ENCODE measurements at places on chromosomes 1 and 21.

DNA sequence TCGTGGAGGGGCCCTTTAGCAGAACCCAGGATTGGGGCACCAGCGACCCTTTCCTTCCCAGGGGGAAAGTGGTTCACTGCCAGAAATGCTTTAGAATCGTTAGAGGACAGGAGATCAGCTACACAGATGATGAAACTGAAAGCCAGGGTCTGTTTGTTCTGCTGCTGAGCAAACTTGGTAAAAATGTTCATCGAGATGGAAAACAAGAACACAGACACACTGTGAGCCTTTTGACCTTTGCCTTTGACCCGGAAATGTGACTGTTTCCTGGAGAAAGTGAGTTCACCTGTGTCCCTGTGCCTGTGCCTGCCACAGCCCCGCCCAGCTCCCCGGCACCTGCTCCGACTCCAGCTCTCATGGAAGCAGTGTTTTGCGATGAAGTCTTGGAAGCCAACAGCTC lies 234.3 kb downstream of the CAMTA1 start:
- no peak for DNase-seq

GRCh38 chr1:228076796-228077430 lies 5.6 kb upstream of the ARF1 start:
- no peak for DNase-seq

GRCh38 chr1:117416004-117416403 lies 48.8 kb downstream of the MAN1A2 start:
- no peak for DNase-seq

GRCh38 chr1:81809808-81810207 lies 9.1 kb downstream of the ADGRL2 start:
- DNase-seq = no peak

- no peak for DNase-seq
Observed at GRCh38 chr21:29189353-29189752, 58.9 kb downstream of the MAP3K7CL start.

DNA sequence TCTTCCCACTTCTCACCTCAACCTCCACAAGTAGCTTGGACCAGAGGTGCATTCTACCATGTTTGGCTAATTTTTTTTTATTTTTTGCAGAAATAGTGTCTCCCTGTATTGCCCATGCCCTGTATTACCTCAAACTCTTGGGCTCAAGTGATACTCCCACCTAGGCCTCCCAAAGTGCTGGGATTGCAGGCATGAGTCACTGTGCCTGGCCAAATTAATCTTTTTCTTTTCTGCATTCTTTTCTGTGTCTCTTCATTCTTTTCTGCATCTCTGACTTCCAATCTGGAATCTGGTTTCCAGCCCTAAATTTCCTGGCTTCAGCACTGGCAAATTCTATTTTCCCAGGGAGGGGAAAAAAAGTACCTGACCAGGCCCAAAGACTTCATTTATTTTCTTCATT lies 31.2 kb upstream of the TACSTD2 start:
- DNase-seq = no peak

DNA sequence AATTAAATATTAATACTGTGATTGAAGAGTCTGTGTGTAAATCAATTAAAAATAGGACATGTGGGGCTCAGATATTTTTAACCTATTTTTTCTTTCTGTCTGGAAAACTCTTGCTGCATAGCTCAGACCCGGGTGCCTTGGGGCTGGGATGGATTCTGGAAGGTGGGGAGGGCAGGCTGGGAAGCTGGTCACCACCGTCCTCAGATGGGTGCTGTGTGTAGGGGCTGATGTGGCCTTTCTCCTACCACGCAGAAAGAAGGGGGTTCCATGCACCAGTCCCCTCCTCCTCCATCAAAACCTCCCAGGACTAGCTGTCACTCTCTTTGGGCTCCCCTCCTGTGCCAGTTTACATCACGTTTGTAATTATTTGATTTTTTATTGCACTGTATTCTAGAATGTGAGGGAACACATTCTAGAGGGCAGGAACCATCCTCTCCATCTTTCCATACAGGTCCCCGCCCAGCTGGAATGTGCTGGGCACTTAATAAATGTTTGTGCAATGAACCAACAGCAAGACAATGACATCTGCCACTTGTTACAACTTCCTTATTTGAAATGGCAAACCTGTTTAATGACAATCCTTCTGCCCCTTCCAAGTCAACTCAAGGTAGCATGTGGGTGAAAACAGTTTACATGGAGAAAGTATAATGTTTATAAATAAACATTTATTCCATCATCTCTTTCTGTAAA lies 104.3 kb downstream of the EDEM3 start:
- DNase-seq = no peak

- no peak for DNase-seq
Observed at GRCh38 chr1:105137543-105138457, 1388.1 kb downstream of the AMY1C start.

DNA sequence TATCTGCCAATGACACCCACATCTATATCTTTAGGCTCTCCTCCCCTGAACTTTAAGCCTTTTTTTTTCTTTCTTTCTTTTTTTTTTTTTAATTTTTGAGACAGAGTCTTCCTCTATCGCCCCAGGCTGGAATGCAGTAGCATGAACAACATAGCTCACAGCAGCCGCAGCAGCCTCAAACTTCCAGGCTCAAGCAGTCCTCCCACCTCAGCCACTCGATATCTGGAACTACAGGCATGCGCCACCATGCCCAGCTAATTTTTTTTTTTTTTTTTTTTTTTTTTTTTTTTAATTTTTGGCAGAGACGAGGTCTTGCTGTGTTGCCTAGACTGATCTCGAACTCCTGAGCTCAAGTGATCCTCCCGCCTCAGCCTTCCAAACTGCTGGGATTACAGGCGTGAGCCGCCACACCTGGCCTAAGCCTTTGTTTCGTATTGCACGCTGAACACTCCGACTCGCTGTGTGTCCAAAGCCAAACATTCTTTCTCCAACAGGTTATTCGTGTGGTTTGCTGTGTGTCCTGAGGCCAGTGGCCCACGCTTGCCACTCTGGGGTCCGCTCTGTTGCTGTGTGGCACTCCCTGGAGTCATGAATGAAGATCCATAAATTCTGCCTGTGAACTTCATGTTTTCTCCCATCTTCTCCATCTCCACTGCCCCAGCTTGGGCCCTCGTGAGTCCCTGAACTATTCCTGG lies 119.4 kb downstream of the CAMTA1 start:
- no peak for DNase-seq

DNA sequence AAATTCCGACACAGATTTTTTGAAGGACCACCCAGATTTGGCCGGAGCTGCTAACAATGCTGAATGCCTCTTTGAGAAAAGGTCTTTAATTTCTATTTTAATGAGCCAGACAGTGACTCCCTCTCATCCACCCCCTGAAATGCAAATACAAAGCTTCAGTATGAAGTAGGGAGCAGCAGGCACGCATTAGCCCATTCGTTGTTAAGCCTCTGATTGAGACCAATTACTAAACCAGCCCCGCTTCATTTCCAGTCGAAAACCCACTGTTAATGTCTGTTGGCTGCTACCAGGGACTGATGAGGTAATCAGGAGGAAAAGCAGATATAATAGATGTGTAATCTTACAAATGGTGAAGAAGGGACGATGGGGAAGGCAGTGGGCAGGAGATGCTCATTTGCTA lies 4.8 kb upstream of the C8A start:
- DNase-seq = no peak

DNA sequence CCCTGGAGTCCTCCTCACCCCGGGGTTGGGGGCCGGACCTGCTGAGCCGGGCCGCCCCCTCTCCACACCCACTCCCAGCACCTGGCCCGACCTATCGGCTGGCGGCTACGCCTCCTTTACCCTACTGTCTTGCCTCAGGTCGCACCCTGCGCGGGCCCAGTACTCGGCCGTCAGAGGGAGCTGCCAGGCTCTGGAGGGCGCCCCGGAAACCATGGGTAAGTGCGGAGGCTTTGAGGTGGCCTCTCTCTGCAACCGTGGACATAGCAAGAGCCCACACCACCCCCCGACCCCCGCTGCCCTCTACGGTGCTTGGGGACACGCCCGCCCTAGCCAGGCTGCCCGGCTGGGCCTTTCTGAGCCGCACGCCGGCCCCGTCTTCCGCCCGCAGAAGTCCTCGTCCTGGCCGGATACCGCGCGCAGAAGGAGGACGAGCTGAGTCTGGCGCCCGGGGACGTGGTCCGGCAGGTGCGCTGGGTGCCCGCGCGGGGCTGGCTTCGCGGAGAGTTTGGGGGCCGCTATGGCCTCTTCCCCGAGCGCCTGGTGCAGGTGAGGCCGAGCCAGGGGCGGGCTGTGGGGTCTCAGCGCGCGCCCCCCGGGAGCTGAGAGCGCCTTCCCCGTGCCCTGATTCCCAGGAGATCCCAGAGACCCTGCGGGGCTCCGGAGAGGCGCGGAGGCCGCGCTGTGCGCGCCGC lies at the start of gene SH3D21:
Gene SH3D21, plus strand, starts transcription at position 159 of the 692 bp plus-strand sequence. Its CDS starts 53 bp downstream, at position 212.
- DNase-seq = no peak

DNA sequence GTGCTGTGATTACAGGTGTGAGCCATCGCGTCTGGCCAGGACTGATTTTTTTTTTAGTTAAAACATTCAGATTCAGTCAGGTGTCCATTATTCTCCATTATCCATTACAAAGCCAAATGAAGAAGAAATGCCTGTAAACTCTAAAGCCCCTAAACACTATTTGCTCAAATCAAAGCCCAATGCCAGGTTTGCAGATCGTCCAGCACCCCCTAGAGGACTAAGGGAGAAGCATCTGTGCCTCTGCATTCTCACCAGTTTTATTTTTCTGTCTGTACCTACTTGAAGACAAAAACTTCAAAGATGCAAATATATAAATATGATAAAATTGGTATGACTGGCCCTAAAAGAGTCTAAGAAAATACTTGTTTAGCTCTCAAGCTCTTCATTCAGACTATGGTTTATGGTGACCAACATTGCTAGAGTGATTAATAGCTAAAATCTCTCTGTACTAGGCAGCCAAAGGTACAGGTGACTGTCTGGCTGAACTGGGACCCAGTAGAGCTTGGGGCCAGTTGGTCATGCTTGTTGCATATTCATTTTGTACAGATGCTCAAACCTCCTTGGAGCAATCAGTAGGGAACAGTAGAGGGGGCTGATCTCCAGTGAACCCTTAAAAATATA lies 138.4 kb downstream of the SYT2 start:
- peak; percentile 42 for DNase-seq

GRCh38 chr1:10599194-10599861 lies 124.6 kb downstream of the PEX14 start:
- peak; percentile 81 for DNase-seq

DNA sequence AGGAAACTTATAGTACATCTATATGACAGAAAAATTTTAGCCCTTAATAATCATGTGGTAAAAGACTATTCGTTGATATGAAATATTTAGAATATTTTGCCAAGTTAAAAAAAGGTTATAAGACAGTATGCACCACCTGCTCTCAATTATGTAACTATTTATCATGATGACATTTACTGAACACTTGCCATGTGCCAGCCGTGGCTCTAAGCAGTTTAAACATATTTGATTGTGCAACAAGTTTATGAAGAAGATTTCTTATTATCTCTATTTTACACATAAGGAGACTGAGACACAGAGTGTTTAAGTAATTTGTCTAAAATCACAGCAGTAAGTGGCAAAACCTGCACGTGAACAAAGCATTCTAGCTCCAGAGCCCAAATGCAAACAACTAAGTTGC lies 199.3 kb upstream of the JUN start:
- DNase-seq = no peak

- no peak for DNase-seq
Observed at GRCh38 chr1:22121421-22121911, 21.4 kb downstream of the WNT4 start.

GRCh38 chr1:29379443-29380073 lies 143.2 kb downstream of the PTPRU start:
- DNase-seq = no peak

DNA sequence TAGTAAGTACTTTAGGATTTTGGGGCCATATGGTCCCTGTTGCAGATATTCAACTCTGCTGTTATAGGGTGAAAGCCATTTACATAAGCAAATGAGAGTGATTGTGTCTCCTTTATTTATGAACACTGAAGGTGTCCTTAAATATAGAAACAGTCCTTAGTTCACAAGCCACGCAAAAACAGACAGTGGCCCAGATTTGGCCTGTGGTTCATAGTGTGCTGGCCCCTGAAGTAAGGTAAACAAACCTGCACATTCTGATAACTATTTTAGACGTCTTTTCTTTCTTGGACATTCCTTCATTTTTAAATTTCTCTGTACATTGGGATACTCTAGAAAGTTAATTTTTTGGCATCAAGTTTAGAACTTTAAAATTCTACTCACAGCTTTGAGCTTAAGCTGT lies 23.5 kb downstream of the RAP1A start:
- no peak for DNase-seq

DNA sequence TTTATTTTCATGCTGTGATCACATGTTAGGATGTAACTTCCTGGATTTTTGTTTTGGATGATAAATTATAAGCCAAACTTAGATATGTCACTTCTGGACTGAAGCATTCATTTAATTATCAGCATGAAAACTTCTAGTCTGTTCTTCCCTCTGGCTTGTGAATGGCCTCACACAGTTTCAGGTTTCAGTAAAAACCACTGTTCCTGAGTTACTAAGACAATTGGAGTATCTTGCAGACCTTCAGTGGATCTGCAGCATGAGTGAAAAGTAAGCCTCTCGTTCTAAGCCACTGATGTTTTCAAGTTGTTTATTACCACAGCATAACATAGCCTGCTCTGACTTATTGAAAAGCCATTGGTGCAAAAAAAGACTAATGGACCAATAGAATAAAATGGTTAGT lies 55.3 kb upstream of the RGS21 start:
- no peak for DNase-seq

GRCh38 chr1:109307274-109308021 lies 637 bp upstream of the MYBPHL start:
- DNase-seq = no peak

DNA sequence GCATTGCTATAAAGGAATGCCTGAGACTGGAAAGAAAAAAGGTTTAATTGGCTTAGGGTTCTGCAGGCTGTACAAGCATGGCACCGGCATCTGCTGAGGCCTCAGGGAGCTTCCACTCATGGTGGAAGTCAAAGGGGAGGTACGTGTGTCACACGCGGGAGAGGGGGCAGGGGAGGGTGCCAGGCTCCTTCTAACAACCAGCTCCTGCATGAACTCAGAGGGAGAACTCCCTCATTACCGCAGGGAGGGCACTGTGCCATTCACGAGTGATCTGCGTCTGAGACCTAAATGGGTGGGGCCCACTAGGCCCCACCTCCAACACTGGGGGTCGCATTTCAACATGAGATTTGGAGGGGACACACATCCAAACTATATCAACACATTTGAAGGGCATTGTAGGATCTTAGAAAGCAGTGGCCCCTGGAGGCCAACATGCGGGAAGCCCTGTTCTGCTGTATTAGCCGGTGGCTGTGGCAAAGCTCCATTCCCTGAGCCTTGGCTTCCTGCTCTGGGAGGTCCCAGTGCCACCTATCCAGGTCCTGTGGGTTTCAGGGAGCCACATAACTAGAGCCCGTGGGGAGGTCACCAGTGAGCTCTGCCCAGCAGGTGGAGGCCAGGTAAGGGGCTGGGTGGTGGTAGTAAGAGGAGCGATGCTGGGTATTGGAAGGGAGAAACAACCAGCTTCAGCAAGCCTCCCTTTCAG lies 10.0 kb downstream of the WNT3A start:
- DNase-seq = no peak

Measured in A549 (cell line).